Epithelial cell of proximal tubule (primary cell): ENCODE measurements at places on chromosomes 13 and 19.

- no peak for DNase-seq
These were observed 8.8 kb upstream of the SULT2B1 start for GRCh38 chr19:48543121-48543710.

DNA sequence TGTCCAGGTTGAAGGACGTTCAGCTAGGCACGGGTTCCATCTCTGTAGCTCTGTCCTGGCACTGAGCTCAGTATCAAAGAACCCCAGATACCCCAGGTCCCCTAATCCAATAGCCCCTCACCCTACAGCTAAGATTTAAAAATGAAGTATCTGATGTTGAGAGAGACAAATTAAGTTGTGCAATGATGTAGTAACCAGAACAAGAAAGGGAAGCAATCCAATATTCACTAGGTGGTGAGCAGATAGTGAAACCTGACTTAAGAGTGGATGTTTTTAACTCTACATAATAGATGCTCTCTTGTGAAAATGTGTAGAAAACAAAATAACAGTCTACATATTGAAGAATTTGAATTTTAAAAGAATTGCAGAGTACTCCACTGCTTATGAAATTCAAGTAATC lies 1.8 kb downstream of the ACOD1 start:
- DNase-seq = no peak

- DNase-seq = no peak
These were observed 599 bp downstream of the ZNF331 start for GRCh38 chr19:53538378-53539109.

DNA sequence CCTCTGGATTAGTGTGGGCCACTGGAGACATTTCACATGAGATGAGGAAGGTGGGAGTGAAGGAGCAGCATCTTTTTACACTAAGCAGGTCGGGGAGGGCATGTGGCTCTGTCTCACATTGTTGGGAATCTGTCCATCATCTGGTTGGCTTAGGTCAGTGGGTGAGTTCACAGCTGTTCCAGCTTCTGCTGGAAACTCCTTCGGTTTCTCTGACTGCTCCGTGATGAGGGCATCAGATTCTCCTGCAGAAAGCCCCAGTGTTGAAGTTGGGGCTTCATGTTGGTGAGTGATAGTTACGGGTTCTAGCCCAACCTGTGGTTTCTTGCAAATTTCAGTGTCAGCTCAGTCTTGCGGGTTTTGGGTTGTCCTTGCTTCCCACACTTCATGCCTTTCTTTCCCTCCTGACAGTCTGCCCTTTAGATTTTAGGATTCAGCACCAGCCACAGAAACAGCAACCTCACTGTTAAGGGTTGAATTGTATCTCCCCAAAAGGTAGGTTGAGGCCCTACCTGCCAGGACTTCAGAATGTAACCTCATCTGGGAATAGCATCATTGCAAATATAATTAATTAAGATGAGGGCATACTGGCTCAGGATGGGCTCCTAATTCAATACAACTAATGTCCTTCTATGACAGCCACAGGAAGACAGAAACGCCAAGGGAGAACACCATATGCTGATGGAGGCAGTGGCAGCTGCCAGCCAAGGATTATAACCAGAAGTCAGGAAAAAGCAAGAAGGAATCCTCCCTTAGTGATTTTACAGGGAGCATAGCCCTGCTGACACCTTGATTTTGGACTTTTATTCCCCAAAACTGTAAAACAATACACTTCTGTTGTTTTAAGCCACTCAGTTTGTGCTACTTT lies 7.6 kb upstream of the ALOX5AP start:
- DNase-seq = no peak

- DNase-seq = no peak
These were observed 1.3 kb downstream of the IL11 start for GRCh38 chr19:55368701-55369563.

GRCh38 chr19:35558400-35559280 lies 4.8 kb downstream of the ATP4A start:
- DNase-seq = no peak

DNA sequence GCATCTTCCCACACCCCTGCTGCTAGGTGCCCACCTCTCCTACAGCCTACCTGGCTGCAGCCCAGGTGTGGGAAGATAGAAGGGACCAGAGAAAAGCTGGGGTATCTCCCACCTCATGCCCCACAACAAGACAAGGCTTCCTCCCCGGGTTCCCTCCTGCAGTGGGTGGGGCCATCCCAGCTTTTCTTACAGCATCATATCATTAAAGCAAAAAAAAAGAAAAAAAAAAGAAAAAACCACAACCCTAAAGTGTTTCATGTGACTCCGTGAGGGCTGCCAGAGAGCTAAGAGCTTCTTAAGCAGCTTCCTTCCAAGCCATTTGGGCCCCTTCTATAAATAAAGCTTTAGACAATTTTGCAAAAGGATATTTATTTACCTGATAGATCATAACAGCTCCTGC lies 455.4 kb upstream of the TSHZ3 start:
- DNase-seq = no peak

- DNase-seq = no peak
These were observed 18.7 kb upstream of the ZNF888 start for GRCh38 chr19:52941941-52942385.

- no peak for DNase-seq
These were observed 5.3 kb upstream of the CD79A start for GRCh38 chr19:41871573-41872383.

- no peak for DNase-seq
These were observed 4.6 kb downstream of the CADM4 start for GRCh38 chr19:43634872-43635560.

DNA sequence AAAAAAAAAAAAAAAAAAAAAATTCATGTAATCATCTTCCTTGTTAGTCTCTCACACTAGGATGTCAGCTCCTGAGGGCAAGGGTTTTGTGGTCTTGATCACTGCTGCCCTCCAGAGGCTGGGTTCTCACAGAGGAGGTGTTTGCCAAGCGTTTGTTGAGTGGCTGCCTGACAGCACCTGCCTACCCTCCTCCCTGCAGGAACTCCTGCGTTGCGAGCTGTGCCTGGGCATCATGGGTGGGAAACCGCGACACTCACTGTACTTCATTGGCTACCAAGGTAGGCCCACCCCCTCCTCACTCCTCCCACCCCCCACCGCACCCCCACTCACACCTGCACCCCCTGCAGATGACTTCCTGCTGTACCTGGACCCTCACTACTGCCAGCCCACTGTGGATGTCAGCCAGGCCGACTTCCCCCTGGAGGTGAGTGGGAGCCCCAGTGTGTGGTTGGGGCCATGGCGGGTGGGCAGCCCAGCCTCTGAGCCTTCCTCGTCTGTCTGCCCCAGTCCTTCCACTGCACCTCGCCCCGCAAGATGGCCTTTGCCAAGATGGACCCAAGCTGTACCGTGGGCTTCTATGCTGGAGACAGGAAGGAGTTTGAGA lies 8.1 kb downstream of the ATG4D start:
- no peak for DNase-seq

- DNase-seq = no peak
These were observed 9.8 kb downstream of the DDX49 start for GRCh38 chr19:18929311-18929710.
